NCI-H1436 (cell line): ENCODE measurements at places on chromosomes 7 and 10.

GRCh38 chr7:42226354-42226941 is 10.6 kb downstream of the GLI3 start:
- no peak for DNase-seq

- no peak for DNase-seq
Measured at GRCh38 chr7:83267141-83267631, 104.5 kb upstream of the PCLO start.

GRCh38 chr10:48520184-48520506 is 84.7 kb downstream of the ARHGAP22 start:
- no peak for DNase-seq

DNA sequence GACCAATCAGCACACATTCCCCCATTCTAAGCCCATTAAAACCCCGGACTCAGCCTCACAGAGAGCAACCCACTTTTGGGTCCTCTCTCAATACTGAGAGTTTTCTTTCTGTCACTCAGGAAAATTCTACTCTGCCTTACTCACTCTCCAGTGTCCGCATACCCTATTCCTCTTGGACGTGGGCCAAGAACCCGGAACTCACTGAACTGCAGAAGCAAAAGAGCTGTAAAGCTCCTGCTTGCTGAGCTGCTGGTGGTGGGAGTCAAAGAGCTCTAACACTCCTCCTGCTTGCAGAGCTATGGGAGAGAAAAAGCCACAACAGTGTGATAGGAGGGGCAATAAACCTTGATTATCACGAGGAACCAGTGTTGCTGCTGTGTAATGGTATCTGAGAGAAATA is 386.9 kb downstream of the POM121L12 start:
- DNase-seq = no peak

- DNase-seq = no peak
Measured at GRCh38 chr7:47552621-47553020, 29.3 kb downstream of the TNS3 start.

DNA sequence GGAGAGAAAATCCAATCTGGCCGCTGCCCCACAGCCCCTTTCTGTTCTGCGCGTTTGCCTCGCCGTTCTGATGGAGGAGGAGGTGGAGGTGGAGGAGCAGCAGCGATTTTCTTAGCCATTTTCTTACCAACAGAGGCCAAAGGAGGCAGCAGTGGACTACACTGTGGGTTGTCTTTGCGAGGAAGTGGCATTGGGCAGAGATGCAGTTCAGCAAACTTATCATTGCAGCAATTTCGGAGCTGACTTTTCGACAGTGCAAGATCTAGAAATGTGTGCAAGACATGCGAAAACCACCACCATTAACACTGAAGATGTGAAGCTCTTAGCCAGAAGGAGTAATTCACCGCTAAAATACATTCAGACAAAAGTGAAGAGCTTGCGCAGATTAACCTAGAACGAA is 1.9 kb upstream of the ARL4A start:
- DNase-seq = peak; percentile 7

- no peak for DNase-seq
Measured at GRCh38 chr7:103297837-103298179, 573 bp downstream of the PMPCB start.

GRCh38 chr10:51147644-51148399 is 73.5 kb downstream of the PRKG1 start:
- no peak for DNase-seq

DNA sequence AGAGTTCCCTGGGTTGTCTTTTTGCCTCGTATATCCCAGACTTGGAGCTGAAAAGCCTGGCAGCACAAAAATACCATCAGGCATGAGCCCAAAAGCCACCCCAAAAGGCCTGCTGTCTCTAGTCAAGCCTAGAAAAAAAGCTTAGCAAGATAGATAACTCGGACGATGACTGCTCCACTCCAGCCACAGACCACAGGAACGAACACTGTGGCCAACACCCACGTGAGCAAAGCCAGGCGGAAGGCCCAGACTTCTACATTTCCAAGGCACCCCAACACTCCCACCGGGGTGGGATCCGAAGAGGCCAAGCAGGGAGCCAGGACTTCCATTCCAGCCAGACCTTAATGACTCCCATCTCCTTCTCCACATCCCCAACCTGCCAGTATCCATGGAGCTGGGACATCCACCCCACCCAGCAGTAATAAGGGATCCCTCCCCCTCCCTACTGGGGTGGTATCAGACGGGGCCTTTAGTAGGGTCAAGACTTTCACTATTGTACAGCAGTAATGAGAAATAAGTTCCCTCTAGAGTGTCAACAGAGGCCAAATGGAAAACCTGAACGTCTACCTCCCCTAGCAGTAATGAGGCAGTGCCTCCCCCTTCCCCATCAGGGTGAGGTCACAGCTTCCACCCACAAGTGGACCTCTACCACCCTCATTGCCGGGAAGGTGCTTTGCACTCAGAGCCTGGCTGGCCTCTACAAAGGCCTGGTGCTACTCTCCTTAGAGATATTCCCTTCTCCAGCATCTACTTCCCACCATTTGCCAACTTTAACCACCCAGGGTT is 23.0 kb downstream of the PRLHR start:
- DNase-seq = no peak

GRCh38 chr7:130922206-130923112 is 188.5 kb upstream of the KLF14 start:
- no peak for DNase-seq

DNA sequence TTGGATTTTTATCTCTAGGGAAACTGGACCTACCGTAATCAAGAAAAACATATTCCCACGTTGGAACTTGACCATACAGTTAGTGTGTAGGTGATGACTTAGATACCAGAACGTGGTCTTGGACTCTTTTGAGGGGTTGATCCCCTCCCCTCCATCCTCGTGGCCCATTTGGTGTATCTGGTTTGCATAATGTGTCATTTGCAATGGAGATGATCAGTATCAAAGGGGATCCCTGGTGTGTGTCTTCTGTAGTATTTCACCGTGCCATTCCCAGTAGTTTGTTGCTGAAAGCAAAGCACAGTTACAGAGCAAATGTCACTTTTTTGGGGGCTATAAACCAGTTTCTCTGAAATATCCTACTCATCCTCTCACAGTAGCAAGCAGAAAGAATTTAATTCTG is 217.7 kb downstream of the TCF7L2 start:
- DNase-seq = no peak

GRCh38 chr10:121864653-121865052 is 63.2 kb downstream of the ATE1 start:
- no peak for DNase-seq

DNA sequence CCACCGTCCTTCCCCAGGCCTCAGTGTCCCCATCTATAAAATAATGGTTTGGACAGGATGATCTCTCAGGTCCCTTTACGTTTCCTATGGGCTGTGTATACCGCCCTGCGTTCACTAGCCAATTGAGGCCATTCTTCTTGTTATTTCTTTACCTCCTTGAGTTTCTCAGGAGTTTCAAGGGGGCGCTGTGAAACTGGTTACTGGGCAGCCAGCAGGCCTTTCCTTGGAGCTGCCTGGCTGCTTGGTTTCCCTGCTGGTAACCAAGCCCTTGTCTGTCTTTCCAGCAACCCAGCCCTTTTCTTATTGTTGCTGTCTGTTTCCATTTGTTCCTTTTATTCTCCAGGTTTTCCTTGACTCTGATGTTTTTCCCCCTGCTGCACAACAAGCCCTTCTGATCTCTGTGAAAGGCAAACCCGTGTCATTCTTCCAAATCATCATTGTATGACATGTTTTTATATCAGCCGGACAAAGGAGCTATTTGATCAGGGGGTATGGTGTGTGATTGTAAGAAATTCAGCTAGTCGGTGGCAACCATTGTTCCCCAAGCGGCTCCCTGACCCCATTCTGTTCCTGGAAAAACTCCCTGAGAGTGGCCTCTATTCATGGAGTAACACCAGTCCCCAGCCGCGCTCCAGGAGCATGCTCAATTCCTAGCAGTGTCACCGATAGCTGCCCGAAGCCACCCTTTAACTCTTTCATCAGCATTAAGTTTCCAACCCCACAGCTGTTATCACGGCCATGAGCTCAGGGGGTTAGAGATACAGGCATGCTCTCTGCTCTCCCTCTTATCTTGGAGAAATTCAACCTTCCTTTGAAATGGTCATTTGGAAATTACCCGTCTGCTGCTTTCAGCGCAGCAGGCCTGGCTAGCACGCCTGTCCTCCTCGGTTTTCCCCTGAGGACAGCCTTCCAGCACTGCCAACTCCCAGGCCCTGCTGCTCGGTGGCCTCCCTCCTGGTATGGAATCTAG is 26.6 kb downstream of the FGF8 start:
- DNase-seq = no peak

DNA sequence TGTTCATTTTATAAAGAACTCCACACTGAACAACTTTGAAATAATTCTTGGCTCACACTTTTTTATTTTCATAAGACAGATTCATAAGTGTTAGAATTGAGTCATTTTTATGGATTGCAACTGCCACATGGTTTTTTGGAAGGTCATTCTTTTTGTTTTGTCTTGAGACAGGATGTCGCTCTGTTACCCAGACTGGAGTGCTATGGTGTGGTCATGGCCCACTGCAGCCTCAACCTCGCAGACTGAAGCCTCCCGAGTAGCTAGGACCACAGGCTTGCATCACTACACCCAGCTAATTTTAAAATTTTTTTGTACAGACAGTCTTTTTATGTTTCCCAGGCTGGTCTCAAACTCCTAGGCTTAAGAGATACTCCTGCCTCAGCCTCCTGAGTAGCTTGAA is 20.3 kb downstream of the BMS1 start:
- no peak for DNase-seq
